ENCODE measurements at places on chromosomes 12 and 14.

- DNase-seq = no peak
Measured at GRCh38 chr12:14691560-14691959, 4.8 kb downstream of the GUCY2C start.

- DNase-seq = no peak
Measured at GRCh38 chr12:99418379-99418778, 229.2 kb upstream of the GARIN6 start.

GRCh38 chr12:123595729-123596128, 6.2 kb upstream of the DDX55 start:
- no peak for DNase-seq

DNA sequence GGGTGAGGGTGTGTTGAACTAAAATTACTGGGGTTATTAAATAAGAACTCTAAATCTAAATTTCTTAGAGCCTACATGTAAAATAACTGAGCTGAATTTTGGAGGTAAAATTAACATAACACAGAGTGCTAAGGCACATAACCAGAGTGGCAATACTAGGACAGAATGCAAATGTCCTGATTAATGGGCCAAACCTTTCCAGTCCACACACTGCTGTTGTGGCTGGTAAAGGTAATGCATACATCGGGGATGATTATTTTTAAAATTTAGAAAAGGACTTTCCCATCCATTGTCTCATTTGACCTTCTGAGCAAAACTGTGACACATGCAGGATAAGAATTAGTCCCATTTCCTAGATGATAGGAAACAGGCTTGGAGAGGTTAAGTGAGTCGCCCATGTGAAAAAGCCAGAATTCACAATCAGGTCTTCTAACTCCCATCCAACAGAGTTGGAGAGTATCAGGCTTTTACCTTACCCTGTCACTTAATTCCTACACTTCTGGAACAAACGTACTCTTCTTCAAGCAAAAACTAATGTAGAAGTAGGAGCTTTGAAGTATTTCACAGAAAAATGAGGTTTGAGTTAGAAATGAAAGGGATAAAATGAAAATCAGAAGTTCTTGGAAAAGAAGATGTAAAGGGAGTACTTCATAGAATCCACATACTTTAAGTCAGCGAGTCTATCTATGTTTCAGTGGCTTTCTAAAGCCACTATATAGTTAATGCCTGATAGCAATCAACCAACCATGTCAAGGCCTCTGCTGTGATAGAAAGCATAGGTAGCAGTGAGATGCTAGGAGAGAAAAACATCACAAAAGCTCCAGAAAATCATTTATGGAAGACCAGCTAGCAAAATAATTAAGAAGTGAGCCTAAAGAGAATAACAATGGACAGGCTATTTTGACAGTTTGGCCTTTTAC, 334.9 kb upstream of the DIO2 start:
- DNase-seq = no peak

- no peak for DNase-seq
Measured at GRCh38 chr12:101686176-101686575, 11.3 kb upstream of the CHPT1 start.

GRCh38 chr12:24424889-24425600, 475.6 kb upstream of the SOX5 start:
- DNase-seq = no peak

DNA sequence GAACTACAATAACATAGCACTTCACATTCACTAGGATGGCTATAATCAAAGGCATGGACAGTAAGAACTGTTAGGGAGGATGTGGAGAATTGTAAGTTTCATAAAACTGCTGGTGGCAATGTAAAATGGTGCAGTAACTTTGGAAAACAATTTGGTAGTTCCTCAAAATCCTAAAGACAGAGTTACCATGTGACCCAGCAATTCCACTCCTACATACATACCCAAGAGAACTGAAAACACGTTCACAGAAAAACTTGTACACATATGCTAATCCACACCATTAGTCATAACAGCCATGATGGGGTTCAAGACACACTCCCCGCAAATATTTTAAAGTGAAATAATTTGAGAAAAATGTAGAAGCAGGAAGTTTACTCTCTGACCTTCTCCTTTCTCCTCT, 31.7 kb downstream of the GALC start:
- DNase-seq = no peak

DNA sequence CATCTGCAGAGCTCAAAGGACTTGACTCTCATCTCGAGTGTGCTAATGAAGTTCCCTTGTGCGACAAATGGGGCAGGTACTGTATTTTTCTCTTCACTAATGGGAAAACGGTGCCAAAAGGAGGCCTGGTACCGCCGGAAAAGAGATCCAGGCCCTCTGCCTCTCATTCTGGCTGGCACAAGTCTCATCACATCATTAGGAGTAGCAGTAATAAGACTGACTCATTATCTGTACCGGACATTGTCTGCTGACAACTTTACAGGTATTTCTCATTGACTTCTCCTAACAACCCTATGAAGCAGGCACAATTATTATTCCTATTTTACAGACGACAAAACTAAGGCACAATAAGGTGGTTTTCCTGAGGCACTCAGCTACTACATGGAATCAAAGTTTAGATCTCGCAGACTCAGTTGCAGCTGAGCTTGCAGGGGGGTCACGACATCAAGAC, 668 bp downstream of the APPL2 start:
- DNase-seq = peak; percentile 31

- no peak for DNase-seq
Measured at GRCh38 chr14:43706900-43707299, 800.2 kb downstream of the FSCB start.

DNA sequence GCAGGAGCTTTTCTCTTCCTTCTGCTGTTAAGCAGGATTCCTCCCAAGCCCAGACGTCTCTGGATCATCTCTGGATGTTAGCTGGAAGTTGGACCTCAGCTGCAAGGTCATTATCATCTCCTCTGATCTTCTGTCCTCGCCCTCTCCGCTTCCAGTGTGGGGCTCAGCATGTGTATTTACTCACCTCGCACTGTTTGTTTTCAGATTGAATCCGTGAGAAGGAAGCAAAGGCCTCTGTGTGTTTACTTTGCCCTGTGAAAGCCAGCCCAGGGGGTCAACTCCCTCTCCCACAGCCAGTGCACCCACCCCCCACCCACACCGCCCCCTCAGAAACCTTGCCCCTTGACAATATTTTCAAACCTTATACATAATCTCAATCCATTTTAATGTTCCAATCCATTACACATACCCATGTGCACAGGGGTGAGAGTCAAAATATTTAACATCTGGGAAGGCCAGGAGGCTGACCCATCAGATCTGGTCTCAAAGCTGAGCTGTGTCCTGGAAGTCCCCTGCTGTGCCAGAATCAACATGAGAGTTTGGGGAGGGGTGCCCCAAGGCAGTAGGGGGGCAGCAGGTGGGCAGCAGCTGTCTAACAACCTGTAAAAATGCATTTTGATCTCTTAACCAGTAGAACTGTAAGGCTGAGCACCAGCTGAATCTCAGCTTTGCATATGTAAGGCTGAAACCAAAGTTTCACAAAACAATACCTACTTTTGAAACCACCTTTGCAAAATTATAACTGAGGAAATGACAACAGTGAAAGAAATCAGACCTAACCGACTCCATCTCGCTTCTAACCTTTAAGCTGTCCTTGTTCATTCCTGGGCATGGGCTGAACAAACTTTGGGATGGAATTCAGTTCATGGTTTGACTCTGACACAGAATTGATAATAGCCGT, 157.9 kb downstream of the ZNF664 start:
- peak; percentile 59 for DNase-seq

DNA sequence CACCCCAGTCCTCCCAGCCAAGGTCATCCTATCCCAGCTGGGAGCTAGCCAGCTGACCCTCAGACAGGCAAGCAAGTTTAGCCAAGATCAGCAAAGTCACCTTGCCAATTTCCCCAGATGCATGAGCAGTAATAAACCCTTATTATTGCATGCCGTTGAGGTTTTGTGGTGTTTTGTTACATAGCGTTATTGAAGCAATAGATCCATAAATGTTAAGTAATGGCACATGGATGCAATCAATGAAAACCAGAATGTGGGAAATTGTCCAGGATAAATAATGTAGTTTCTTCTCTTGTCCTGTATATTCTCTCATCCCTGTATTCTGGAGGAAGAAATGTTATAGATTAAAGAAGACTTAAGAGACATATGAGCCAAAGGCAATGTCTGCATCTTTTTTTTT, 18.0 kb upstream of the TMEM260 start:
- no peak for DNase-seq

GRCh38 chr14:100678469-100678828, 48.2 kb upstream of the DLK1 start:
- DNase-seq = no peak

DNA sequence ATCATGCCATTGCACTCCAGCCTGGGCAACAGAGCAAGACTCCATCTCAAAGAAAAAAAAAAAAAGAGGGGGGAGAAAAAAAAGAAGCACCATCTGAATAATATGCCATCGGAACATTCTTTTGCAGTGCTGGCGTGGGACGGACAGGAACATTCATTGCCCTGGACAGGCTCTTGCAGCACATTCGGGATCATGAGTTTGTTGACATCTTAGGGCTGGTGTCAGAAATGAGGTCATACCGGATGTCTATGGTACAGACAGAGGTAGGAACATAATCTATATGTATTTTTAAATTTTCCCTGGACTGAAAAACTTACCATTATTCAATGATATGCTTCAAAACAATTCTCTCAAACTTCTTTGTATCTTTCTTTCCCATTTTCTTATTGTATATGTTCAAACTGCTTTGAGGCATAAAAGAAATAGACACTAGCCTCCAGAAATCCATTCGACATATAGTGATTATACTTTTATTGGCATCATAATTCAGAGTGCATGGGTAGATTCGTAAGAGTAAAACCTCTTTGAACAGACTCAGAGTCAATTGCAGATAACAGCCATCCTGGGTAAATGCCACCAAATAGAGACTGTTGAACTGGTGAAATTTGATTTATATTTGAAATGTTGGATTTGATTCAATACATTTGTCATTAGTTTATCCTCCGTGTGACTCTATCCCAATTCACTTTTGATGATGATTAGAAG, 199.7 kb downstream of the EPS8 start:
- DNase-seq = no peak

DNA sequence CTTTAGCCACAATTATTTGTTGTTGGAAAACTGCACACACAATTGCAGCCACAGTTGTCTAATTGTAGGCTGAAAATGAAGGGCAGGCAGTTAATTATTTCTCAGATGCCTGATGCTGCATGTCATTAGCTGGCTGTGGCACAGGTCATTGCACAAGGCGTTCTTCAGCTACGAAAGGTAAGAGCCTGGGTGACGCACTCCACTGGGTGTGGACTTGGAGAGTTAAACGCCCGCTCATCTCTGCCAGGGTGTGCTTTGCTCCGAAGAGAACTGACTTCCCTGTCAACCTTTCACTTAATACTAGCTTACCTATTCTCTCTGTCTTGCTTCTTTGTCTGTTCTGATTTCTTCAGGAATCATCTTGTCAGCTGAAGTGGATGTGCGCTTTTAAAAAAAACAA, 91.4 kb upstream of the CPM start:
- no peak for DNase-seq

GRCh38 chr12:93376436-93377251, 1.1 kb upstream of the NUDT4 start:
- no peak for DNase-seq

GRCh38 chr14:74955229-74956026, at the start of gene PGF:
Gene PGF, minus strand, starts transcription at chr14:74955597. Its CDS starts 355 bp downstream, at chr14:74955242.
- DNase-seq = peak; percentile 64

DNA sequence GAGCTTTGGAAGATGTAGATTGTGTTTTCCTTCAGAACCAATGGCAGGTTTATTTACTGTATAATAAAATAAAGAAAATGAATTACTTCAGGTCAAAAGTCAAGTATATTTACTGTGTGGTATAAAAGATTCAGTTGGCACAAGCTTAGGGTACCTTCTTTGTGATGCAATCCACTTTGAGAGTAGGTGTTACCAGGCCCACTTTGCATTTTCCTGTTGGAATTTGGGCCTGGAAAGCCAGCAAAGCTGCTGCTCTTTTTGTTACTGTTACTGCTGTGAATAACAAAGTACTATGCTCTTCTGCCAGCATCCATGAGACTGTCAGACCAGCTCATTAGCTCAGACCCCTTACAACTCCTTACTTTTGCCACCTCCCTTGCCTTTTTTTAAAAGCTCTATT, 649.0 kb upstream of the SEL1L start:
- no peak for DNase-seq

GRCh38 chr14:40164083-40164482, 731.9 kb upstream of the FBXO33 start:
- DNase-seq = no peak

DNA sequence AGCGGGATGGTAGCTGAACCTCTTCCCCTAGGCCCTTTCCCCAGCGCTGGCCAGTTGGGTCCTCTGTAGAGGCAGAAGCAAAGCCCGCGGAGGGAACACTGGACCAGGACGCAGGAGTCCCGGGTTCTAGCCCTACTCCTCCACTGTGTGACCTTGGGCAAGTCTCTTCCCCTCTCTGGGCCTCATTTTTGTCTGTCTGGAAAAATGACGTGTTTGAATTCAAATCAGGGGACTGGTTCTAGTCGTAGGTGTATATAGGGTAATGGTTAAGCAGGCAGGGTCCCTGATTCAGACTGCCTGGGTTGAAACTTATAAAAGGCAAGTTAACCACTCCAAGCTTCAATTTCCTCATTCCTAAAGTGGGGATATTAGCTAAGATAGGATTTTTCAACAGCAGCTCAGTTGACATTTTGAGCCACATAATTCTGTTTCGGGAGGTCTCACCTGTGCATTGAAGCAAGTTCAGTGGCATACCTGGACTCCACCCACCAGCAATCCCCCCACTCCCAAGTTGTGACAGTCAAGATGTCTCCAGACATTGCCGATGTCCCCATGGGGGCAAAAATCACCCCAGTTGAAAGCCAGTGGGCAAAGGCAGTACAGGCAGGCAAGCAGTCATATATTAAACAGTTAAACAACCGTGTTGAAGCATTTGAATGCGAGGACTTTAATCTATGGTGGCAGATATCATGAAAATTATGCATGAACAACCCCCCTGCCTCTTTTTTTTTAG, 899 bp downstream of the TPCN1 start:
- DNase-seq = no peak

- DNase-seq = no peak
Measured at GRCh38 chr12:39989501-39989900, 116.4 kb downstream of the SLC2A13 start.

DNA sequence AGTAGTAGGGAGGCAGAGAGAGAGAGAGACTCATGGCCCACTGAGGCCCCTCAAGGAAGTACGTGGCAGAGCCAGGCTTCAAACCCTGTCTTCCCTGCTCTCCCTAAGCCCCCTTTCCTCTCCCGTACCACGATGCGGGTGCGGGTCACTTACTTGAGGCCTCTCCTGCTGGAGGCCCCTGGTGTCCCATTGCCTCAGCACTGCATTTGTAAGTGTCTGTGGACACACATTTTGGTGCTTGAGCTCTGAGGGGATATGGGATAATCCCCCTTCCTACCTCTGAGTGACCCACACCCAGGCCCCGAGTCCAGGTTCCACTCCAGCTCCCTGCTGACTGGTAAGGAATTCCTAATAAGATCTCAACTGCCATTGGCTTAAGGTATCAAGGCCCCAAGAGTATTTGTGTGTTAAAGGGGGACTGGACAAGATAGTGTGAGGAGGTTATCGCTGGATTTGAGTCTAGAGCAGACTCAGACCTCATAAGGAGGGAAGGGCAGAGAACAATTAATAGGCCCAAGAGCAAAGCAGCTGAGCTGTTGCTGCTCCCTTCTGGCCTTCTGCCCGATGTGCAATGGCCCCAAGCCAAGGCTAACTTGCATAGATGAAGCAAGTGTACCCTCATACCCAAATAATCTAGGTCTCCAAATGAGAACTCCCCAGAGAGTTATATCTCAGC, 71.9 kb downstream of the CRACR2A start:
- DNase-seq = no peak
